ENCODE measurements at places on chromosomes 7 and 10.

DNA sequence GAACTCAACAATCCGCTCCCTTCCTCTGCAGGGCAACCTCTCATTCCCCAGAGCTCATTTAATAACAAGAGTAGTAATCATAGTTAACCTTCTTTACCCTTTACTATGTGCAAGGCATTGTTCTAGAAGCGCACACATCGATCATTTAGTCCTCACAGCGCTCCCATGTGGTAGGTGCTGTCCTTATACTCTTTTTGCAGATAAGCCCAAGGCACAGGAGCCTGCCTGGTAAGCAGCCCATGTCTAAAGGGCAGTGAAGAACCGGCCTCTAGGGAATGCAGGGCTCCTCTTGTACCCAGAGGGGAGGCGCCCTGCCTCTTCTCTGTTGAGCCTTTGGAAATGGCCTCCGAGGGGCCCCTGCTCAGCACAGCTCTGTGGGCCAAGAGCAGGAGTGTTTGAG is 14.3 kb downstream of the CHST3 start:
- DNase-seq: no peak

DNA sequence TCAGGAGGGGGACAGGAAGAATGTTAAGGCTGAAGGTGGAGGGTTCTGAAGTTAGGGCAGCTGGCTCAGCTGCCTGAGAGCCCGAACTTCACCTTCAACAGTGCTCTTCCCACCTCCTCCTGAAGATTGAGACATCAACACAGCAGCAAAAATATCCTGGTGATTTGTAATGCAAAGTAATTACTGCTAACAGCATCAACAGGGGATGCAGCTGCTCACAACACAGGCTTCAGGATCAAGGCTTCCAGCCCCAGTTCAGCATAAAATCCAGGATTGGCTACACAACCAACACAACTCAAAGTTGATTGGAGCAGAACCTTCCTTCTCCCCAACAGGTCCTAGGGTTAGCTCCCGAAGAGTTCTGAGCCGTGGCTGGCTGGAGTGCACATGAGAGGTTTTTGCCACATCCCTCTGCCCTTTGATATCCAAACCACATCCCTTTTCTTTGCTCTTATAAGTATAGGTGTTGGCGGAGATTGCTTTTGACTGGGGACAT is 242.4 kb downstream of the KIAA1217 start:
- DNase-seq: no peak

DNA sequence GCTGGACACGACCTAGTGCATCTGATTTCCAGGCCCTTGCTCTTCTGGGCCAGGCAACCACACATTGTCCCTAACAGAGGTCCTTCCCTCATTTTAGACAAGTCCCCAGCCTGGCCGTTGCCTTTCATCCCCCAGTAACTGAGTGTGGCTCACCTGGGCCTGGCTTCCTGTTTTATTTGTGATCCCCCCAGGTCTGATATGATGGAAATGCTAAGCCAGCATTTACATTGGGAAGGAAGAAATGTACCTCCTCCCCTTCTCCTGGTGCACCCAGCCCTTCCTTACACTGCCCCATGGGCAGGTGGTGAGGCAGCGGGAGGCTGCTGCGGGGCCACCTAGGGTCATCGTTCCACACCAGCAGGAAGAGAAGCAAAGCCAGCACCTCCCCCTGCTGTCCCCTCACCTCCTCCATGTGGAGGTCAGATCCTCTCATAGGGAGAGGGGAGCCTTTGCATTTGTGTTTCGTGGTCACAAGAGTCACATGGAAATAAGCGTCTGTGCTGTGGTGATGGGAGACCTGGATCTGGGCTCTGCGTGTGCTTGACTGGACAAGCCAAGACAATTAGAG is 108.8 kb downstream of the GLRX3 start:
- no peak for DNase-seq

GRCh38 chr7:144379776-144380384 is 23.6 kb downstream of the NOBOX start:
- no peak for DNase-seq

DNA sequence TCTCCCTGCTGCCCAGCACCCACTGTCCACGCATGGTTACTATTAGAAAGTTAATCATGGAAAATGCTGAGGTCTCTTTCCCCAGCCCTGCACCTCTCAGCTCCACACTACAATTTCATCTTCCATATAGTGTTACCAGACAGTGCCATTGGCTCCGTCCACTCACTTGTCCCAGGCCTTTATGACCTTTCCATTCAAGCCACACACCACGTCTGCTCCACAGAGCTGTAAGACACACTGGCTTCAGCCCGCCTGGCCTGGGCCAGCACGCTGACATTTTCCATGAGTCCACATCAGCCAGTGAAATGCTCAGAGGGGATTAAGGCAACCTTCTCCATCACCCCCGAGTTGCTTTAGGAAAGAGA is 118.7 kb downstream of the KCNMA1 start:
- DNase-seq: no peak

- no peak for DNase-seq
Observed at GRCh38 chr7:41339913-41340676, 362.8 kb downstream of the INHBA start.

DNA sequence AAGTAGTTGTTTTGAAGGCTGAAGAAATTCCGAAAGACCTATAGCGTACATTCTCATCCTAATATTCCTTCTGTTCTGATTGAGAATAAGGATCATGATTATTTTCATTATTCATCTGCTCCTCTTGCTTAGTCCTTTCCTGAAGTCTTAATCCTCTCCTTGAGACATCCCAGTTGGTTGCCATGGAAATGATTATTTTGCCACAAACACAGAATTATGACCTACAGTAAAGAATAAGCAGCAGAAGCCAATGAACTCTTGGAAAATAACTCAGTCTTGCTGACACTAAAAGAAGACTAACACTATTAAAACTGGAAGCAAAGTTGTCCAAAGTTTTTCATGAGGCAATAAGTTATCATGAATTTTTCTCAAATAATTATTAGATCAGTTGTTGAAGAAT is 47.8 kb upstream of the JAZF1 start:
- DNase-seq: no peak

DNA sequence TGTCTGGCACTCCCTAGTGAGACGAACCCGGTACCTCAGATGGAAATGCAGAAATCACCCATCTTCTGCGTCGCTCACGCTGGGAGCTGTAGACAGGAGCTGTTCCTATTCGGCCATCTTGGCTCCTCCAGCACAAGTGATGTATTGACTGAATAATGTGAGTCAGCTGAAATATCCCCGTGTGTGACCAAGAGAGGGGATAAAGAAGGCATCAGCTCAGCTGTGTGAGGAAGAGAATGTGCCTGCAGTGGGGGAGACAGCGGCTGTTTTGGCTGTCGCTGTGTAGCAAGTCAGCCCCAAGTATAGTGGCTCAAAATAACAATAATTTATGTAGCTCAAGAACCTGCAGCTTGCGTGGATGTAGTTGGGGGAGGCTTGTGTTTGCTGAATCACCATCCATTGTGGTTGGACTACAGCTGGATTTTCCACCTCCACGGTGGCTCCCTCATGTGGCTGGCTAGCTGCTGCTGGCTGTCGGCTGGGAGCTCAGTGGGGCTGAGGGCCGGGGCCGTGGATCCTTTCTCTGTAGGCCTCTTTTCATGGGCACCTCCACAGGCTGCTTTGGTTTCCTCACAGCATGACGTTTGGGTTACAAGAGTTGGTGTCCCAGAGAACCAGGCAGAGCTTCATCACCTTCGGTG is 434.5 kb downstream of the CCSER2 start:
- DNase-seq: no peak

Measured in activated T-helper 1 cell treated with anti-CD3 and anti-CD28 coated beads, Interleukin-2, amount 50 U/mL, for 16 hours (primary cell).